Fibroblast of the aortic adventitia (primary cell): ENCODE measurements at places on chromosomes 7 and 10. TPM values are rescaled to one million over a fixed set of nuclear protein-coding genes. Genes with fewer than 3 reads are reported as not detected.

Gene MORN4
- 6.5 and 10.1 TPM in 2 replicates for total RNA-seq

Gene AKR1C3
- total RNA-seq = 74.2 and 169 TPM in 2 replicates

Gene C10orf95
- not detected in 2 replicates for total RNA-seq

Gene ZSWIM8
- total RNA-seq = 38.8 and 48.9 TPM in 2 replicates

Gene PTPN20
- 0.27 TPM in 1 of 2 replicates, not detected in the other for total RNA-seq

Gene GRID2IP
- total RNA-seq = not detected in 2 replicates

Gene CRYGN
- 0.09 and 0.16 TPM in 2 replicates for total RNA-seq

Gene ITIH5
- 0.09 and 9.6 TPM in 2 replicates for total RNA-seq

Gene TMEM236
- 0.09 and 0.16 TPM in 2 replicates for total RNA-seq

Gene SFRP4
- total RNA-seq = 40.9 and 171 TPM in 2 replicates

Gene PVRIG
- not detected in 2 replicates for total RNA-seq

Gene SPDYE16
- 0.09 and 0.33 TPM in 2 replicates for total RNA-seq

Gene GSTO2
- total RNA-seq = 3.4 and 8.9 TPM in 2 replicates

Gene ZNF282
- total RNA-seq = 15.5 and 31.9 TPM in 2 replicates

Gene CYP2C19
- total RNA-seq = not detected in 2 replicates

Gene FFAR4
- total RNA-seq = not detected in 2 replicates

Gene CTAGE15
- total RNA-seq = 0.25 TPM in 1 of 2 replicates, not detected in the other

Gene ACBD7
- 0.99 TPM in 1 of 2 replicates, not detected in the other for total RNA-seq

Gene GRM3
- not detected in 2 replicates for total RNA-seq

Gene MUC3A
- 0.16 TPM in 1 of 2 replicates, not detected in the other for total RNA-seq

Gene NRCAM
- total RNA-seq = 2.3 and 5.4 TPM in 2 replicates

Gene NSMCE4A
- total RNA-seq = 25.0 and 39.3 TPM in 2 replicates

Gene HOXA6
- not detected in 2 replicates for total RNA-seq

Gene PNLIPRP3
- total RNA-seq = not detected in 2 replicates

Gene ADAMTS14
- total RNA-seq = 2.0 and 5.3 TPM in 2 replicates

Gene SORBS1
- 0.36 and 0.74 TPM in 2 replicates for total RNA-seq

Gene GATA3
- total RNA-seq = not detected in 2 replicates

Gene CALCR
- not detected in 2 replicates for total RNA-seq

Gene HHEX
- total RNA-seq = 0.49 and 8.6 TPM in 2 replicates

Gene PAPSS2
- total RNA-seq = 26.2 and 96.9 TPM in 2 replicates

Gene NKX1-2
- not detected in 2 replicates for total RNA-seq

Gene UCMA
- not detected in 2 replicates for total RNA-seq

Gene GBX1
- total RNA-seq = not detected in 2 replicates

Gene IGFBP3
- total RNA-seq = 287 and 1,278 TPM in 2 replicates

Gene H2BK1
- total RNA-seq = not detected in 2 replicates

Gene EPO
- total RNA-seq = not detected in 2 replicates

Gene PNLIP
- not detected in 2 replicates for total RNA-seq

Gene HSPA12A
- total RNA-seq = 10.3 and 18.8 TPM in 2 replicates

Gene TRIM50
- total RNA-seq = not detected in 2 replicates

Gene DPCD
- 46.3 and 76.9 TPM in 2 replicates for total RNA-seq

Gene THAP5
- total RNA-seq = 20.5 and 39.6 TPM in 2 replicates

Gene TAS2R41
- 0.09 TPM in 1 of 2 replicates, not detected in the other for total RNA-seq
